CD4-positive, alpha-beta T cell treated with Interleukin-6 for 4 hours (primary cell): ENCODE measurements at places on chromosomes 16 and 17.

DNA sequence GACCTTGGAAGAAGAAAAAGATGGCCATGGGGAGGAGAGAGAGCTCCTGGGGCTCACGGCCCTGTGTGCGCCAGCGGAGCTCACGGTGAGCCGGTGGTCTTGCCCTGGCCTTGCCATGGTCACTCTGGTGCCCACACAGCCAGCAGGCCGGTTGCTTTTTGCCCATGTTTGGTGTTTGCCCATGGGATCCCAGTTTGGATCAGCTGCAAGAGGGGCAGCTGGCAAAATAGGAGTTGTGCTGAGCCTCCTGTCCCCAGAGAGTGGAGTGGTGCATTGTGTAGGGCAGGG lies 1.6 kb downstream of the NHERF1 start:
- no peak for DNase-seq

DNA sequence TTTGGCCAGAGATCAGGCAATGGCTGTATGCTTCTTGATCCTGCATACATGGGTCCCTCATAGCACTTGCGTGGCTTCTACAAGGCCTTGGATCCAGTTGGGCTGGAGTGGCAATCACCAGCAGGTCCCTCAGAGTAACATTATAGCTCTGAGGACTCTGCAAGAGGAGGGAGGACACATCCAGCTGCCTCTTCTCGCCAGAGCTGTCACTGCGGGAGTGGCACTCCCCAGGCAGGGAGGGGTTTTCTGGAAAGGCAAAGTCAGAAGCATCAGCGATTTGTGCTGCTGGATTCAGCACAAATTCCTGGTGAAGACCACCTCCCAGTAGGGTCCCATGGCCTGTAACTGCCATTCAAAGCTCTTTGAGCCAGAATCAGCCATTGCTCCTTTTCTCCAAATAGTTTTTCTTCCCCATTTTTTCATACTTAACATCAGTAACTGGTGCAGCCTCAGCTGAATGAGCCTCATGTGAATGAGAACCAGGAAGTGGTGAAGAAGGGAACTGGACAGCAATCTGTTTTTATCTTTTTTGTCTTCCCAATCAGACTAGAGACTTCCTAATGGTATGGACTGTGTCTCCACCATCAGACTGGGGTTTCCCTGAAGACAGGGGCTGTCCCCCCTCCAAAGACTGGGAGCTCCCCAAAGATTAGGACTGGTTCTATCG lies 40.6 kb upstream of the HOXB13 start:
- DNase-seq: no peak

DNA sequence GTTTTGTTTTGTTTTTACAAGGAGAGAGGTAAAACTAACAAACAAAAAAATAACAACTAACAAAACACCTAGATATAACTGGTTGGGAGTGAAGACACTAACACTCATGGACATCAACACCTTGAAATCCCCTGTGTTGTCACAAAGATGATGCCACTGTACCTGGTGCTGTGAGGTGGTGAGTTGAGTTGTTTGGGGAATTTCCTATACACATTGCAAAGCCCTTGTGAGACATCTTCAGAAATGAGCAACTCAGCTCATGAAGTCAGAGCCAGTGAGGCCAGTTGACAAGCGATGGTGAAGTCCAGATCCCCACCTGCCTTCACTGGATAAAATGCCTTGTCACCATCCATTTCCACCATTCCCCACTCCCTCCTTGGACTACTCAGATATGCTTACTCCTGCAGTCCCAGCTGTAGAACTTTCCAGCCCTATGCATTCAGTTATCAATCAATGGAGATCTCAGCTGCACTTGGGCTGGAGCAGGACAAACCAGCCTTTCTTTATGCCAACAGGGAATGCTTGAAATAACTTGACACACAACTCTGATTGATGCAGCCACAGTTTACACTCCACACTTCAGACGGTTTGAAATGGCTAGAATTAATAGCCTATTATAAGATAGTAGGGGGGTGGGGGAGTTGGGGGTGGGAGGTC lies 22.2 kb downstream of the ANKFN1 start:
- DNase-seq: no peak

DNA sequence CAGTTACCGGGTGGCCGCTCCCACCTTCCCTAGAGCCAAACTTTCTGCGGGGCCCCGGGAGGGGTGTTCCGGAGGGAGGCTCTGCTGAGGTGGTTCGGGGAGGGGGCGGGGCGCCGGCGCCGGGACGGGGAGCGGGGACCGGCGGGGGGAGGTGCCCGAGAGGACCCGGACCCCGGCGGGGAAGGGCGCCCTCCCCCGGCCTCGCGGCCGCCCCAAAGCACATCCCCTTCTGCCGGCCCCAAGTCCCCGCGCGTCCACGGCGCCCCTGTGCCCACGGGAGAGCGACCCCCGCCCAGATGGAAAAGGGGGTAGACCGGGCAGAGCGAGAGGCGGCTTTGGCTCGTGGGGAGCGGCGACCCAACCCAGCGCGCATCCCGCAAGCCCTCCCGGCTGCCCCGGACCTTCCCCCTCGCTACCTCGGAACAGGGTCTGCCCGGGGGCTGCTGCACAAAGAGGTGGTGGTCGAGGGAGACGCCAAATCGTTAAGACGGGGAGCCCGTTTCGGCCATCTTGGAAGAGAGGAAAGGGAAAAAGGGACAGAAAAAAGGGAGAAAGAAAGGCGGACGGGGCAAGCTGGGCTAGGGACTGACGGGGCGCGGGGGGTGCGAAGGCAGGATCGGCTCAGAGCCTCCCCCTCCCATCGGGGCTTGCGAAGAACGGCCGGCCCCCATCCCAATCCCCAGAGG lies 530 bp downstream of the PCGF2 start:
- DNase-seq: peak; percentile 45

DNA sequence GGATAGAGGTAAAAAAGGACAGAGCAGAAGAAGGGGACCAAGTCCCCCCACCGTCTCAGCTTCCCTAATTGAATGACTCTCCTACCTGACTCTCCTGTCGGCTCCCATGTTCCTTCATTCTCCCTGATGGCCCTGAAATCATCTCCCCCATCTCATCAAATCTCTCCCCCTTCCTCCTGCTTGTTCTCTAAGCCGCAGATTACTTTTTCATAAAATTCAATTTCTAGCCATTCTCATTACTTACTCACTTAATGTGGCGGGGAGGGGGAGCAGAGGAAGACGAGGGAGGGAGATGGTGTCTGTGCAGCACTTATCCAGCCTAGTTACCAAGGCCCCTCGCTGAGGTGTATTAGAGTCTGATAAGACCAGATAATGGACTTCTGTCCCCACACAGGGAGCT lies 161.5 kb downstream of the CCT6B start:
- DNase-seq: no peak

- DNase-seq: no peak
Measured at GRCh38 chr17:82402865-82403264, 15.3 kb upstream of the HEXD start.

DNA sequence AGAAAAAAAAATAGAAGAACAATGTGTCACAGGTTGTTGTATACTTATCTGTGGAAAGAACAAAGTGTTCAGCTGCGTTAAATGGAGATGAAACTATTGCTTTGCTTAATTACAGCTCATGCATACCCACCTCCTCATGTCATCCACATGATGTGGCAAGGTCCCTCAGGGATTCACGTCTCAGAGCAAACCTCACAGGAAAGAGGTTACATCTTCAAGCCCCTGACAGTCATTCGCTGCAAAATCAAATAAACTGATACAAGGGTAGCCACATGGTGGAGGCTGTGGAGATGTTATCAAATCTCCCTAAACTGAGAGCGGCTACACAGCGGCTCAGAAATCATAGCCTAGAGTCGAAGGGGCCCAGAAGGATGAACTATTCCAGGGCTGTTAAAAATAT lies 21.1 kb downstream of the GINS3 start:
- no peak for DNase-seq

GRCh38 chr16:2159175-2159838 lies 3.7 kb downstream of the TRAF7 start:
- no peak for DNase-seq

DNA sequence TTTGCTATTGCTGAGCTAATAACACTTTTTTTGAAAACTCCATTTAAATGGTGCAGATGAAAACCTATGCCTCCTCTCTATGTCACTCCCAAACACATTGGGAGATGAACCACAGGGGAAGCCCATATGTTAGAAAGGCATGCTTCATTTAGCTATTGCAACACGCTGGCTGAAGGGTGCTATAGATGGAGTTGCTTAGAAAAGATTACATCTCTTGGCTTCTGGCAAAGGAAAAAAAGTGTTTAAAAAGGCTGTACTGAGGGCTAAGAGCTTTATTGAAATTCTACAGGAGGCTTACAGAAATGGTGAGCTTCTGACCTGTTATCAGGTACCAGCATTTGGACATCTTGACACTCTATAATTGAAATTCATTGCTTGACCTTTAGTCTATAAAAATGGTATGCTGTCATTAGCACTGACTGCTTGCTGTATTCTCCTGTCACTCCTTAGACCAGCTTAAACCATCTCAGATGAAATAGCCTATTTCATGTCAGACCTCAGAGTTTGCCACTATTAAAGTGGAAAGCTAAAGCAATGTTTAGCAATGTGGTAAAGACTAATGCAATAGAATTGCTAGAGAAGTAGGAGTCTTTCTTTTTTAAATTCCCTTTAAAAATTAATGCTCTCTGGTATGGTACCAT lies 503.9 kb downstream of the CDH11 start:
- DNase-seq: no peak

GRCh38 chr16:73126525-73126853 lies 78.6 kb upstream of the ZFHX3 start:
- no peak for DNase-seq

GRCh38 chr17:77188084-77189066 lies 47.6 kb downstream of the SEC14L1 start:
- DNase-seq: peak; percentile 17

DNA sequence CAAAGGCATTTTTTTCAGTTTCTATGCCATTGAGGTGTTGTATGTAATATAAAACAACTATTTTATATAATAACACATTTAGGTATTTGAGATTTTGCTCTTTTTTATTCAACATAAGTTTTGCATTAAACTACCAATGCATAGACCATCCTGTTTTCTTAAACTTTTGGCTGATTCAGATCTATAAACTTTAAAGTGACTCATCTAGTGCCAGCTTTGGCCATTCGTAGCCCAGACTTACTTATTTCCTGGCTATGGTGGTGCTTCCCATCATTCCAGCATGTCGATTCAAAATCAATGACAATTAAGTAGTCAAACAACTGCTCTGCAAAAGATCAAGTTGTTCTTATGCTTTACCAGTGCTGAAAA lies 3.1 kb downstream of the ERI2 start:
- no peak for DNase-seq

- DNase-seq: no peak
Measured at GRCh38 chr16:80175011-80175410, 365.8 kb upstream of the DYNLRB2 start.

DNA sequence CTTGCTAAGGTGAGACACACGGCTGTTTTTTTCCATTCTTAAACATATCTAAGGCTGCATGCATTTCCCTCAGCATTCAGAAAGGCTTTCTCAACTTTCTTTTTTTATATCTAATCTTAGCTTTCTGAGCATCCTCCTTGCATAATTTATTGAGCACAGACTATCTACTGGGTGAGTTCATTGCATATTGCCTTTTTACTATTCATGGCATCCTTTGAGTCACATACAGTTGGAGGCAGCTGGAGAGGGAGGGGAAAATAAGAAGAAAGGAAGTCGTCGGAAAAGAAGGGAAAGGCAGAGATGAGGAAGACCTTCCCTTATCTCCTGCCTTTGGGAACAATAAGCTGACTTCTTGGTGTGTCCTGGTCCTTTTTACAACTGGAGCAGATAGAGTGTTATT lies 468.3 kb downstream of the SLC39A11 start:
- DNase-seq: no peak

DNA sequence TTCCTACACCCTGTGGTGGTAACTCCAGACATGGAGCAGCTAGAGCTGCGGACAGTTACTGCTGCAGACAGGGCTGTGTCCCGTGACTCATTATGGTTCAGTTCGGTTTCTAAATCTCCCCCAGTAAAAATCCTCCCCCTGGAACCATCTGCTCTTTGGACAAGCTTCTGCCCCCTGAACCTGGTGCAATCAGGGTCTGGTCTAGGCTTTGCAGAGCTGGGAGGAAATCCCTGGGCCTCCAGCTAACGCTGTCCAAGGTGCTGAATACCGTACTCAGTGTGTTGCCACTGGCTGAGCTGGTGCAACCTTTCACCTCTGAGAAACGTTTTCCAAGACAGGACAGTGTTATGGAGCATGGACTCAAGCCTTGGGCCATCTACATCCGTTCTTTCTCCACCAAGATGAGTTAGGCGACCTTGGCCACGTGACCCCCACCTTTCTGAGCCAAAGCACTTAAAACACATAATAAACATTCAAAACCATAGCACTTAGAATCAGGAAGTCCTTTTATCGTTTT lies 142.0 kb downstream of the CPPED1 start:
- peak; percentile 4 for DNase-seq

DNA sequence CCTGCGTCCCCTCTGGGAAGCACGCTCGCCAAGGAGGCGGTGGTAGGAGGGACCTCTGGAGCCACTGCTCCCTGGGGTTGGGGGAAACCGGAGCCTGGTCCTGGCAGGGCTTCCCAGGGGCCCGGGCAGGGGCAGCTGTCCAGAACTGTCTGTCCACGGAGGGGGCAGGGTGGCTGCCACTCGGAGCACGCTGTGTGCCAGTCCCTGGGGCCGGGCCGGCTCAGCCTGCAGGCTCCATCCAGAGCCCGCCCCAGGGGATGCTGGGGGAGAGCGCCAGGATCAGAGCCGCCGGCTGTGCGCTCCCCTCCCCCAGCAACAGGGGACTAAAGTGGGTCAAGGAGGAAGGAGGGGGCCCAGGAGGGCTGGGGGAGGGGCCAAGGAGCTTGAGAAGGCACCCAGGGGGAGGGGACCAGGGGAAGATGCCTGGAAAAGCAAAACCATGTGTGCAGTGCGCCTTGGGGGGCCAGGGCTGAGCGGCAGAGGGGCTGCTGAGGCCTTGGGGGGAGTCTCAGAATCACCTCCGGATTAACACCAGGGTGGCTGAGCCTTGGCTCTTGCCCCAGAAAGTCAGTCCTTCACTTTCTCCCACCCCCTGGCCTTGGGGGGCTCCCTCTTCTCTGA lies 21.3 kb downstream of the ZNF423 start:
- no peak for DNase-seq

GRCh38 chr16:69169051-69169450 lies 17.9 kb upstream of the SNTB2 start:
- no peak for DNase-seq

GRCh38 chr16:57001026-57001679 lies 11.8 kb downstream of the NLRC5 start:
- DNase-seq: no peak

DNA sequence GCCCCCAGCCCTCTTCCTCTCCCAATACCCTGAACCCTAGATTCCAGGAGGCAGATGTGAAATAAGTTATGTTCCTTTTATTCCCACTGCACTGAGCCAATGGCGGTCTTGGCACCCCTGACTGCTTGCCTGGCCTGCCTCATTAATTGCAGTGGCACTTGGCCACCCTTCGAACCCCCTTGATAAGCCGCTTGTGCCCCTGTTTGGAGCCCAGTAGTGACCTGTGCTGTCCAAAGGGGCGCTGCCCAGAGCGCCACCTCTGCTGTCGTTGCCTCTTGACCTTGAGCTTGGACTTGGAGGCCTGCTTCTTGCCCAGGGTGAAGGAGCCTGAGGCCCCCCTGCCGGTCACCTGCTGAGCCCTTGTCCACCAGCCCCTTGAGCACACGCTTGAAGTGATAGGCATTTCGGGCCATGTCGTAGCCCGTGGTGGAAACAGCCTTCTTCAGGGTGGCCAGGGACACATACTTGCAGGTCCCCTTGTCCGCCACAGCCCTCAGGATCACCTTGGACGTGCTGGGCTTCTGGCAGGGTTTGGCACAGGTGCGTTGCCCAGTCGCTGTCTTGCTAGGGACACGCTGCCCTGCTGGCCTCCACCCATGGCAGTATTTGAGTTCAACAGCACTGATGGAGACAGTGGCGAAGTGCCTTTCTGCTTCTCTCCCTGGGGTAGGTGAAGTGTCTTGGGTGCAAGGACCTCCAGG lies 5.7 kb downstream of the SGCA start:
- DNase-seq: no peak

- no peak for DNase-seq
Measured at GRCh38 chr16:17063201-17064139, 407.3 kb downstream of the XYLT1 start.
